ENCODE measurements at places on chromosomes 16 and 17.

DNA sequence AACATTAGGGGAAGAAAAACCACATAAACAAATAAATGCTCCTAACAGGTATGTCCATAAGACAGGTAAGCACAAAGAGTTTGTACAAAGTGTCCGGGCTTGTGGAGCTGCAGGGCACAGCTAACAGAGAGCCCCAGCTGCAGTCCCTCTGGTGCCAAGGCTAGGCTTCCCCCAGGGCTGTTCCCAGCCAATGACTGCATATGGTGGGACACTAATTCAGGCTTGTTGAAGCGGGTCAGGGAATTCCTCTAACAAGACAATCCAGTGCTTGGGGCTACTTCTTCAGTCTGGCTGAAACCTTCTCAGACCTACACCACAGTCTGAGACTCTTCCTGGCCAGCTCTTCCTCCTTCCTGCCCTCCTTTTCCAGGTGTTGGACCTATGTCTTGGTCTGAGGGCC, 51.7 kb upstream of the ALDH3A1 start:
- DNase-seq = no peak

GRCh38 chr17:30517786-30518185, 40.6 kb downstream of the GOSR1 start:
- DNase-seq = no peak

GRCh38 chr17:73142872-73143381, 21.9 kb upstream of the SSTR2 start:
- no peak for DNase-seq

GRCh38 chr16:1612320-1613111, at the start of gene CRAMP1:
Gene CRAMP1 (plus strand): TSS chr16:1612360. CDS start chr16:1614640, 2,280 bp downstream.
- DNase-seq = peak; percentile 46

GRCh38 chr17:3643889-3644349, 7.4 kb downstream of the CTNS start:
- no peak for DNase-seq

GRCh38 chr16:10728003-10728887, 15.4 kb upstream of the NUBP1 start:
- no peak for DNase-seq

DNA sequence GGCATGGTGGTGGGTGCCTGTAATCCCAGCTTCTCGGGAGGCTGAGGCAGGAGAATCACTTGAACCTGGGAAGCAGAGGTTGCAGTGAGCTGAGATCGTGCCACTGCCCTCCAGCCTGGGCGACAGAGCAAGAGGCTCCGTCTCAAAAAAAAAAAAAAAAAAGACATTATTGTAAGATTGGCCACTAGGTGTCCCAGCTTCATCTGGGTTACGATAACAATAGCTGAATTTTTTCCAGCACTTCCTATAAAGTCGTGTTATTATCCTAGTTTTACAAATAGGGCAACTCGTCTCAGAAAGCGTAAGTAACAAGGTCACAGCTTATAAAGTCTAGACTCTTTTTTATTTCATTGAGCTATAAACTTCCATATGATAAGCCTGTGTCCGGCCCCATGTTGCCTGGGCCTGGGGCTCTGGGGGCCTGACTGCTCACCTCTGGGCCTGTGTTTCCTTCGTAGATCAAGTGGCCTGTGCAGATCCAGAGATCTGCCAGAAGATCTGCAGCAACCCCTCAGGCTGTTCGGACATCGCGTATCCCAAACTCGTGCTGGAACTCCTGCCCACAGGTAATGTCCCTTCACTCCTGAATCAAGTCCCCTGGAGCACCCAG, 60.5 kb downstream of the SLC5A11 start:
- DNase-seq = peak; percentile 46

Data from ACHN (cell line).